ENCODE measurements at places on chromosomes 12 and 14.

DNA sequence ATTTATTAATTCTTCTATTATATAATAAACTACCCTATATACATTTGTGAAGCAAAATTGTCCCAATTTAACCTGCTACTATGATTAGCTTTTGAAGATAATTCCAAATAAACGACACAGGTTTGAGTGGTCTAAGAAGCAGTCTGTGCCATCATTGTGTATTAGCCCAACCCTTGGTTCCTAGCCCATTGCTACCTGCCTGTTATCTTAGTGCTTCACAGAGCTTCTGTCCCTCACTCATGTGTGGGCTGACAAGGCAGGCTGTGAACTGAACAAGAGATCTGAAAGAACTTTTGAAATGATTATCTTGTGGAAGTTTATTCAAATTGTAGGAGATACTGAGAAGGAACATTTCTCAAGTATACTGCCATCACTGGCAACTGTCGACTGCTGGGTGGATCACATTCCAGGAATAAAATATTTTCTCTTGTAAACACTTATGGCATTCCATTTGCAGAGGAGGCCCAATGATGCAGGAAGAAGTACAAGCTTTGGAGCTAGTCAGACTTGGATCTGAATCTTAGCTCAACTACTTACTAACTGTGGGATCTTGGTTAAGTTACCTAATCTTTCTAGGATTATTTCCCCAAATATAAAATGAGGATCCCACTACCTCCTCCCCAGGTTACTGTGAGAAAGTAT lies 7.8 kb upstream of the MTERF2 start:
- peak; percentile 45 for DNase-seq

DNA sequence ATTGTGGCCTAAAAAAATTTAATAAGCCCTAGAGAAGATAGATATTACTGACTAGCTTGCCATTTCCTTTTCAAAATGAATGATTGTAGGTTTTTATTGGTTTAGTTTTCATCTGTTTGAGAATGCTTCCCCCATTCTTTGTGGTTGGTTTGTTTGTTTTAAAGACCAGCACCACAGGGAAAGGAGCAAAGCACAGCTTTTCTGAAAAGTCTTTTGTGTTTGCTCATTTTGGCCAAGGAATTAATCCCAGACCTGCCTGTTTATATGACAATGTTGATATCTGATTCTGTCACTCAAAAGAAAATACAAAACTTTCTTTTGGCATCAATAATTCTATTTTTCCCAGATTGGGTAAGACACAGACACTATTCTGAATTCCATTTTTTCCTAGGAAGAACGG lies 312.5 kb upstream of the FLRT2 start:
- DNase-seq, result peak; percentile 11

GRCh38 chr14:102588821-102589220 lies 3.6 kb upstream of the RCOR1 start:
- no peak for DNase-seq

- no peak for DNase-seq
Observed at GRCh38 chr12:3091382-3092241, 14.4 kb downstream of the TSPAN9 start.

DNA sequence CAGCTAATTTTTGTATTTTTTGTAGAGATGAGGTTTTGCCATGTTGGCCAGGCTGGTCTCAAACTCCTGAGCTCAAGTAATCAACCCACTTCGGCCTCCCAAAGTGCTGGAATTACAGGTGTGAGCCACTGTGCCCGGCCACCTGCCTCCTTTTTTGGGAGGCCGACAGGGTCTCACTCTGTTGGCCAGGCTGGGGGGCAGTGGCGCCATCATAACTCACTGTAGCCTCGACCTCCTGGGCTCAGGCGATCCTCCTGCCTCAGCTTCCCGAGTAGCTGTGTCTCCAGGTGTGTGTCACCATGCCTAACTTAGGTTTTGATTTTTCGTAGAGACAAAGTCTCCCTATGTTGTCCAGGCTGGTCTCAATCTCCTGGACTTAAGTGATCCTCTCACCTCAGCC lies 70.7 kb downstream of the AACS start:
- no peak for DNase-seq

DNA sequence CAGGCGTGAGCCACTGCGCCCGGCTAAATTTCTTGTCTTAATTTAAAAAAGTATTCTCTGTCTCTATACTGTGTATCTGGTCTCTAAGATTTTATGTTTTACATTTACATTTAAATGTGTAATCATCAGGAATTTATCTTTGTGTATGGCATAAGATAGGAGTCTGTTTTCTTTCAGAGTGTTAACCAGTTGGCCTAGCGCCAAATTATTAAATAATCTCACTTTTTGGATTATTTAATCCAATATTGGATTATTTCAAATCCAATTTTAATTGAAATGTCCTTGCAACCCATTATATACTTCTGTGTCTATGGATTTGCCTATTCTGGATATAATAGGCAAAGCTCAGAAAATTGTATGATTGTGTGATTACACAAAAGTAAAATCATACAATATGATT lies 45.0 kb downstream of the BAZ2A start:
- no peak for DNase-seq

DNA sequence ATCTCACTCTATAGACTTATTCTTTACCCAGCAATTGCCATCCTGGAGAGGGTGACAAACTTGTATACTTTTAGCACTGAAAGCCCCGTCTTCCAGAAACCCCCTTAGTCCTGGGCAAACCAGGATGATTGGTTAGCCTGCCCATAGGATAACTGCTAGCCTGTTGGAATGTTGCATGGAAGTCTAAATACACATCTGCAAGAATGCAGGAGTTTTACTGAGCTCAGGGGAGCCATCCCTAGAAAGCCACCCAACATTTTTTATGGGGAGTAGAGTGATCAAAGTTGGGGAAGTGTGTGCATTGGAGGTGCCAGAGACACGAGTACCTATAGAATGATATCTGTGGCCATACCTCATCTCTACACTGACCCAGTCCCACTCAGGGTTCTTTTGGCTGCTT lies 155.7 kb downstream of the NRXN3 start:
- no peak for DNase-seq

DNA sequence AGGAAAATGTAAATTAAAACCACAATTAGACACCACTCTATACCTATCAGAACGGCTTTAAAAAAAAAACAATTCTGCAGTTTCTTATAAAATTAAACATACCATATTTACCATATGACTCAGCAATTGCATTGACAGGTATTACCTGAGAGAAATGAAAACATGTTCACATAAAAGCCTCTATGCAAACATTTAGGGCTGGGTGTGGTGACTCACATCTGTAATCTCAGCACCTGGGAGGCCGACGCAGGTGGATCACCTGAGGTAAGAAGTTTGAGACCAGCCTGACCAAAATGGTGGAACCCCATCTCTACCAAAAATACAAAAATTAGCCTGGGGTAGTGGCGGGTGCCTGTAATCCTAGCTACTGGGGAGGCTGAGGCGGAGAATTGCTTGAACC lies 41.1 kb downstream of the SPTB start:
- no peak for DNase-seq

DNA sequence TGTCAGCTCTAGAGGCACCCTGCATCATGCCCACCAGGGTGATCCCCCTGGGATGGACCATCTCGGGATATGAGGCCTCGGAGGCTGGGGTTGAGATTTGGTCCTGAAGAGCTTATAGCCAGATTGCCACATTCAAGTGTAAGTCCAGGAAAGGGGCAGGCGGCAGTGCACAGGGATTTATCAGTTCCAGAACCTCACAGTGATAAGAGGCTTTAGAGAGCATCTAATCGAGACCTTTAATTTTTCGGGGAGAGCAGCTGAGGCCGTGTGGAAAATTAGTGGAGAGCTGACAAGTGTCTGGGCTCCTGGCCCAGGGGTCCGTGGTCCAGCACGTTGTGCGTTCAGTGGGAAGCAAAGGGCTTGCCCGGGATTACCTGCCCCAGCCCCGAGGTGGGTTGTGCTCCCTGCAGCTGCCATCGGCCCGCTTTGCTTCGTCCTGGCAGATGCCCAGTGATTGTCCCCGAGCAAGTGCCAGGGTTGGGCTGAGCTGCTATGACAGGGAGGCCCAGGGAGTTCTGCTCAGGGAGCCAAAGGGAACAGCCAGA lies 52.1 kb downstream of the C14orf132 start:
- DNase-seq, result no peak

DNA sequence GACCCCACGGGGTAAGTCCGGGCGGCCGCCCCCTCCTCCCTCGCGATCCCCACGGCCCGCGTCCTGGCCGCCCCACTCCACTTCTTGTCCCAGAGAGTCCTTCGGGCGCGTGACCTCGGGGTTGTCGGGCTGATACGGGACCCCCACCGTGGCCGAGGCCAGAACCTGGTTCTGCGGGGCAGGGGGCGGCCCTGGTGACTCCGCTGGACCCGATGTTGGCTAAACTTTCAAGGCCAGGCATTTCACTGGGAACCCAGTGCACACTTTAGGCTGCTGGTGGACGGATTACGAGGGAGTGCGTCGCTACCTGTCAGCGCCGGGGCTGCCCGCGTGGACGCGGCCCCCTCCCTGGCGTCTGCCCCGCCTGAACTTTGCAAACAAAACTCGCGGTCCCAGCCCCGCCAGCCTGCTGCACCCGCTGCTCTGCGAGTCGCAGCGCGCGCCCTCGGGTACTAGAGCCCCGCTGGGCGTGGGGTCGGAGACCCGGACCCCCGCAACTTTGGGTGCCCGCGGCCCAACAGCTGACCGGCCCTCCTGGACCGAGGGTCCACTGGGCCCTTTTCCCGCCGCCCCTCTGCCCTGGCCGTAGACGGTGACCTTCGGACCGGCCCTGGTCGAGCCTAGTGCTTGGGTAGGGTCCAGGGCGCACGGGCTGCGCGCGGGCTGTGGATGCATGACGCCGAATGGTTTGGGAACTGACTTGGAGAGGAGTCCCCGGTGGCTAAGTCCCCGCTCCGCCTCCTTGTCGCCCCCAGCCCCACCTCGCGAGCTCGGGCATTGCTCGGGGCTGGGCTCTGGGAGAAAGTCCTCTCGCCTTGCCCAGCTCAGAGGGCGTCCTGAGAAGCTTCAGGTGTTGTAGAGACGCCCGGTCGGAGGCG lies 624 bp downstream of the RIN3 start:
- DNase-seq, result no peak

Measured in AG04450 (cell line).